ENCODE measurements at places on chromosomes 16 and 17. TPM values are rescaled to one million over a fixed set of nuclear protein-coding genes. Genes with fewer than 3 reads are reported as not detected.
A peak's percentile ranks its signal among the peaks of the same experiment; 100 is the strongest.

GRCh38 chr16:47278306-47278970 lies 134.7 kb upstream of the NETO2 start:
- DNase-seq = no peak

DNA sequence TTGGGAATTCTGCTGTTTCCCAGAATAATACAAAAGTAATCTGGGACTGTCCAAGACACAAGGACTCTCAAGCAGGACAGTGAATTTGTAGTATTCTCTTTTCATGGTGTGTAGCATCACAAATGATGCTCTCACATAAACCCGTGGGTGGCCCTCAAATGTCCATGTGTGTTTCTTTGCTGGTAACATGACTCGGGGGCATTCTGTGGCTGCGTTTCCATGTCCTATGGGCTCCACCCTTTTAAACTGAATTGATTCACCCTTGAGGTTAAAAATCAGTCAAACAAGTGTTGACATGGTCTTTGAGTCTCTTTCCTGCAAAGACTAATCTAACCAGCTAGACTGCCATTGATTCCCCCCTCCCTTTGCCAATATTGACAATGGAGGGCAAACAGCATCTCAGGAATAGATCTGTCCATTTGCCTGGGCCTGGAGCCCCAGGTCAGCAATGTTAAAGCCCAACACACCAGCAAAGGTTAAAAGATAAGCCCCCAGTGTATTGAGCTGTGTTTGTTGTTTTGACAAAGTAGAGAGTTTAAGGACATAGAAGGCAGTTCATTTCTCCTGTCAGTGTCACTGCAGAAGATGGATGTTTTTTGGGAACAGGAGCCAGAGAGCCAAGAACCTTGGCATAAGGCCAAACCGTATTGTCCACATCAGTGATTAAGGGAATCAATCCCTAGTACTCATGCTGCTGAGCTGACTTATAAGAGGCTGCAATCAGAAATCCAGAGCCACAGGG lies 117.1 kb upstream of the COX10 start:
- no peak for DNase-seq

- peak; percentile 65 for DNase-seq
Observed at GRCh38 chr17:76528528-76529223, 8.8 kb downstream of the CYGB start.

- DNase-seq = no peak
Observed at GRCh38 chr16:53893731-53894435, 189.9 kb downstream of the FTO start.

DNA sequence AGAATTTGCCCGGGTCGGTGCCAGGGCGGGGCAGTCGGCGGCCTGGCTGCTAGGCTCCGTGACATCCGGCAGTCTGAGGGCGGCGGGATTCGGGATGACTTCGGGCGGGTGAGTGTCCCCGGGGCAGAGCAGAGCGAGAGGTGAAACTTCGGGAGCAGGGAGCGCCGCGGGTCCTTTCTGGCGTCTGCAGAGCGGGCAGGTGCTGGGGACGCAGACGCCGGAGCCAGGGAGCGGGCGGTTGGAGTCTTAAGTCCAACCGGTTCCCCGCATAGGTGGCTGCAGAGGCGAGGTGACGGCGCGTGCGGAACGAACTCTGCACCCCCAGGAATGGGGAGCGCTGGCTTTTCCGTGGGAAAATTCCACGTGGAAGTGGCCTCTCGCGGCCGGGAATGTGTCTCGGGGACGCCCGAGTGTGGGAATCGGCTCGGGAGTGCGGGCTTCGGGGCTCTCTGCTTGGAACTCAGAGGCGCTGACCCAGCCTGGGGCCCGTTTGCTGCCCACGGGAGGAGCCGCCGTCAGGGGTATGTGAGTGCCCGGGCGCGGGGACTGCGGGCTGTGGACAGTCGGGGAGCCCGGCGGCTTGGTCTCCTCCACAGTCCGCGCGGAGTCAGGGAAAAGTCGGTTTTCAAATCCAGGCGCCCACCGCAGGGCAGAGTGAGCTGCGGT lies at the start of gene B4GALNT2:
B4GALNT2 (plus strand) TSS at position 71 of the 666 bp plus-strand sequence; CDS start at position 95, 24 bp downstream.
- no peak for DNase-seq

DNA sequence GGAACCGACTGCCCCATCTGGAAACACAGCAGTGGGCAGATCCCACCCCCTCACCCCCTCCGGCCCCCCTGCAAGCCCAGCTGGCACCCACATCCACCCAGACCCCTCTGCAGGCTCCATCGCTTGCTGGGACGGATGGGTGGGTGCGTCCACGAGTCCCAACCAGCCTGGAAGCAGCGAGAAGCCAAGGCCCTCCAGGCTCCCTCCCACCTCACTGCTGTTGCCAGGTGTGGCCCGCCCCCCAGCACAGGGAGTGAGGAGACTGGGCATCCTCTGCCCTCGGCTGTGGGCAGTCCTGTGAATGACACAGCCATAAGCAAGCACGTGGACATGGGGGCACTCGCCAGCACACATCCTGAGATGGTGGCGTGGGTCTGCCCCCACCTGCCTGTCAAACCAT lies 11.4 kb downstream of the TMEM11 start:
- DNase-seq = no peak

GRCh38 chr16:30346286-30346685 lies 8.8 kb downstream of the CD2BP2 start:
- DNase-seq = no peak

GRCh38 chr17:43645765-43646481 lies 15.8 kb downstream of the MEOX1 start:
- peak; percentile 91 for DNase-seq

DNA sequence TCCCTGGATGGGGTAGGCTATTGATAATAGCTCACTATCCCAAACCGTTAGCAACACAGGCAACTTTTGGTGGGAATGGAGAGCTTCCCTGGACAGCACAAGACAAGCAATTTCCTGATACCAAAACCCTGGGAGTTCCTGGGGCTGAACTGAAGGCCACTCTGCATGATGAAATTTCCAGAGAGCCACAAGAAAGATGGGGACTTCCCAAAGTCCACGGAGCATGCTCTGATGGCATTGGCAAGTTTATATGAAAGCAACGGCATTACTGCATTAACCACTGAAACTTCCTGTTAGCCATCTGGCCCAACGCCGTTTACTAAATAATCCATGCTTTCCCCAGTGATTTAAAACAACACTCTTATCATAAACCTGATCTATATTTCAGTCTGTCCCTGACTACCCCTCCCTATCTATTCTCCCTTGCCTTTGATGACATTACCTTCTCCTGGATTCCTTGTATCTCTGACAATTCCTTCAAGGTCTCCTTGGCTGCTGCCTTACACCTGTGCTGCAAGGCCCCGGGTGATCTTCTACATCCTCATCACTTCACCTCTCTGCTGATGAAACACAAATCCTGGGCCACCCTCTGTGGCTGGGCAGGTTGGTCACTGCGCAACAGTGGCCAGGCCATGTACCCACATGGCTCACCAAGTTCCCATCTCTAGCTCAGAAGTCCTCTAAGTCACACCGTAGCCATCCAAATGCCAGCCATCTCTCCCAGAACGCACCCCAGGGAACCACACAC lies 108.5 kb upstream of the RCVRN start:
- DNase-seq = no peak

- no peak for DNase-seq
Observed at GRCh38 chr16:2744711-2745110, 7.7 kb upstream of the SRRM2 start.

DNA sequence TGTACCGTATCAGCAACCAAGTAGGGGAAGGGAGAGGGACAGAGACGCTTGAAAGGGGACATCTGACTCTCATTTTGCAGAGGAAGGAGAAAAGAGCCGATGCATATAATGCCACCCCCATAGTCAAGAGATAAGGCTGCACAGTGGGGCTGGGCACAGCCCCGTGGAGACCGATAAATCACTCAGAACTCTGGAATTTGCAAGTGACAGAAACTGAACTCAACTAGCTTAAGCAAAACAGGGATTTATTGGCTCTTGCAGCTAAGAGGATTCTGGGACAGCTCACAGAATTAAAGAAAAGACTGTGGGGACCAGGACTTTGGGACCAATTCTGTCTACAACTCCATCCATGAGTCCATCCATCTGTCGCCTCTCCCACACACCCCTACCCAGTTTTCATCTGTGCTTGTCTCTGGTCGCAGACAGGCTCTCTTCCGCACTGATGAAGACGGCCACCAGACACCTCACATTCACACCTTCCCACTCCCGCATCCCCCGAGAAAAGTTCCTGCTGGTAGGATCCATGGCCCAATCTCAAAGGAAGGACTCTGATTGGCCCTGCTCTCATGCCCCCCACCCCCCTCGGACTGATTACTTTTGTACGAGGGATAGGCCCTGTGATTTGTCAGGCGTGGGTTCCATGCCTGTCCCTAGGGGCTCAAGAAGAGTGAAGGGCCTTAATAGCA lies 105.9 kb upstream of the RPL38 start:
- DNase-seq = no peak

DNA sequence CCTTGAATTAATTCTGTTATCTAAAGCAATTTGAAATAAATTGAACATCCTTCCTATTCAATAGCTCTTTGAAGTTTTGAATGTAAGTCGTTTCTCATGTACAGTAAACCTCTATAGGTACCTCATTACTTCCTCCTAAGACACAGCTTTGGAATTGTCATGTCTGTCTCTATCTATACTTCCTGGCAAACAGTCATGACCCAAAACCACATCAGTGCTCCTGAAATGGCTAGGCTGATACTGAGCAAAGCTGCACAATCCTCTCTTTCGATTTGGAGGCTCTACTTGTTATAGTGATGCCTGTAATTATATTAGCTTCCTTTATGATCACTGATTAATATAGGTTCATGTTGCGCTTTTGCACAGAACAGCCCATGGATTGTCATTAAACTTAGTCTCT lies 110.1 kb downstream of the ADAMTS18 start:
- DNase-seq = no peak

DNA sequence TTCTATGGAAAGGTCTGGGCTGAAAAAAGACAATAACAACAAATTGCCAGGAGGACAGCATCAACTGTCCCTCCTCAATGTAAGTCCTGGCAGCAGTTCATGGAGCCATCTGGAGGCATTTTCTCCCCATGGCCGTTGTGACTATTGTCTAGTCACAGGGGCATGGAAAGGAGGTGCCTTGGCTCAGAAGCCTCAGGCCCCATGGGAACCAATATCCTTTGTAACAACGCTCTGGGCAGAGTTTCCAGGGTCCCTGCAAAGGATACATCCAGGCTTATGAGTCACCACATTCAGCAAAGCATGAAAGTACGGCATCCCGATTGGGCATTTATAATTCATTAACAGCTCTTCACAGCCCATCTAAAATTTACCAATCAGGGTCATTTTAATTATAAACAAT lies 85.2 kb downstream of the GLG1 start:
- peak; percentile 19 for DNase-seq

DNA sequence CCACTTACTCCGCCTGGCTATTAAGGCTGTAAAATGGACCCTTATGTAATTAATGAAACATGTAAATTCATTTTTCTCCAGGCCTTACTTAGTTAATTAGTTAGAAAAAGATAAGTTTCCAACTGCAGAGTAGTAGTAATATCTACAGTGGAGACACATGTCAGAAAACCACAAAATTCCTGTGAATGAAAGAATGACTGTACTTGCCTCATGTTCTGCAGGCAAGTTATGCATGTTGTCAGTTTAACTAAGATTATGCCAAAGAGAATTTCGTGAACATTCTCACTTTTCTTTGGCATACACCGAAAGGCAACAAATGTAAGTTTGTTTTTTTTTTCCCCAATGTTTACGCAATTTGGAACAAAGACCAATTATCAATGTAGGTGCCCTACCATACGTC lies 16.8 kb upstream of the CCL1 start:
- DNase-seq = no peak

DNA sequence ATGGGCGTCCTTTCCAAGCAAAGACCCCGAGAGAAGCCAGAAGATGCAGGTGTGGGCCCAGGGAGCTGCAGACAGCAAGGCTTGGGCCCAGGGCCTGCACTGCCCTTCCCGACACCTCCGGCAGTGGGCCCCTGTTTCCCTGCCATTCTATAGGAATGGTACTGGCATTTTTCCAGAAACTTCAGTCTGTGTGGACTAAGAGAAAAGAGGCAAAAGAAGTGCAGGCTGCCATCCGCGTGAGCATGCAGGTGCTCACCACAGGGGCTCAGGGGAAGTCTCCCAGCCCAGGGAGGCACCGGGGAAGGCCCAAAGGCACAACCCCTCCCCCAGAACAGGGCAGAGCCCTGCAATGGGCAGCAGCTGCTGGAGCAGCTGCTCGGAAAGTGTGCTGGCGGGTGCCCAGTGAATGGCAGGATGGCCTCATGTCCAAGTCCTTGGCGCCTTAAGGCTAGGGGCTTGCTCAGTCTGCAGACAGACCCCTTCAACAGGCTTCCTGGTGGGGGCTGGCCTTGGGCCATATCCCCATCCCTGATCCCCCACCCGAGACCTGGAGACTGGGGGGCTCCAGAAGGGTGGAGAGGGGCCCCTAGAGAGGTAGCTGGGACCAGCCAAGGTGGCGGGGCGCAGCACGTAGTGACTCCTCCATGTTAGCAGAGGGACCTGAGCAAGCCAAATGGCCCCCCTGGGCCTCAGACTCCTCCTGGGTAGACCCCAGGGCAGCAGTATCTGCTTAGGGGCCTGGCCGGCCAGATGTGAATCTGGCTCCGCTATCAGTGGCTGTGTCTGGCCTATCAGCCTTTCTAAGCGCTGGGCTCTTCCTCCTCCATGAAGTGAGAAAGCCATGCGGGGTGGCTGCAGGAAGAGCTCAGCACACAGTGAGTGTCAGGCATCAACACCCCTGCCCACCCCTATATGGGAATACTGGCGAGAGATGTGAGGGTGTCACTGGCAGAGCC lies 6.7 kb upstream of the TPPP3 start:
- peak; percentile 85 for DNase-seq

DNA sequence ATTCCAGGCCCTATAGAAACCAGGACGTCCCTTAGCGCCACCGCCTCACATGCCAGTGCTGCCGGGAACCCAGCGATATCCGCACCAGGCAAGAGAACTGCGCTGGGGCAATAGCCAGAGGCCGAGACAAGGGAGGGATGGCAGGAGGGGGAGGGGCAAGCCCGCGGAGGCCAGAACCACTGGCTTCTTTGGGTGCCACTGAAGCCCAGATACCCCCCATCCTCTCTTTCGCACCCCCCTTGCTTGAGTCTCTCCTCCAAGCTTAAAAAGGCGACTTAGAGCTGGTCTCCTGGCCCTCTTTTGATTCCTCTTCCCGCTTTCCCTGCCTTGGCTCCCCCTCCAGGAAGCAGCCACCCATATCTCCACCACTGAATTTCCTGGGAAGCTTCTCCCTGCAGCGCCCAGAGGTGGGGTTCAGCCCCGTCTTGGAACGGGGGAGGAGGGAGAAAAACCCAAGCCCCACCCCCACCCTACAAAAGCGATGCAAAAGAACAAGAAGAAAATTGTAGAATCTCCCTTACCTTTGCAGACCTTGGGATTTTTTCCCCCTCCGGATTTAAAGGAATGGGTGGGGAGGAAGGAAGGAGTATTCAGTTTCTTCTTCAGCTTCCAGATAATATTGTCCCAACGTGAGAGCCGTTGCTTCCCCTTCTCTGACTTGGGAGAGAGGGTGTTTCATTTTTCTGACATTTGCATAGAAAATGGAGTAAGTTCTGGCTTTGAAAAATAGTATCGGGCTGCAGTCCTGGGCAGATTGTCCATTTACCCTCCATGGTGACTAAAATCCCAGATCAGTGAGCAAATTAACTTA lies 622 bp downstream of the HOXB6 start:
- DNase-seq = no peak

- peak; percentile 98 for DNase-seq
Observed at GRCh38 chr17:36544307-36545076, at the start of gene GGNBP2. GGNBP2 (plus strand) TSS chr17:36544919; CDS start chr17:36545725, 806 bp downstream.

The SLC22A31 gene
- 1.5 TPM for polyA plus RNA-seq

The HOXB6 gene
- 1.4 TPM for polyA plus RNA-seq

The PRAC2 gene
- polyA plus RNA-seq = not detected

The HAPSTR1 gene
- polyA plus RNA-seq = 27.6 TPM

The NGFR gene
- polyA plus RNA-seq = 76.8 TPM

The CTRB1 gene
- 0.20 TPM for polyA plus RNA-seq

The PCGF2 gene
- polyA plus RNA-seq = 46.6 TPM

The CACNG3 gene
- not detected for polyA plus RNA-seq

The EPN3 gene
- polyA plus RNA-seq = 1.7 TPM

The SLC5A2 gene
- polyA plus RNA-seq = 6.7 TPM

The LPCAT2 gene
- 16.4 TPM for polyA plus RNA-seq

All from muscle of leg (tissue), 16 donors.